ENCODE measurements at places on chromosomes 1 and 21.

DNA sequence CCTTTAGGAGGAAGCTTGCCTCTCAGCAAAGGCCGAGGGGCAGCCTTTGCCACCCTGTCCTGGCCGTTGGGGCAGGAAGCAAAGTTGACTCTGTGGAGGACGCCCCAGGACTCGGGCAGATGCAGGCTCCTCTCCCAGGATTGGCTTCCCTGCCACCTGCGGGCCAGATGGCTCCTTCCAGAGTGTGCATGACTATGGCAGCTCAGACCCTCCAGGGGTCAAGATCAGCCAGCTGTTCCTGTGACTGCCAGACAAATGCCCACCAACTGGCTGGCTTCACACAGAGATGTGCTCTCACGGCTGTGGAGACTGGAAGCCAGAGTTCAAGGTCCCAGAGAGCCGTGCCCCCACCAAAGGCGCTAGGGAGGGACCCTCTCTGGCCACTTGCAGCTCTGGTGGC is 87.0 kb upstream of the VAMP3 start:
- DNase-seq: no peak

GRCh38 chr1:163737261-163737660 is 415.5 kb downstream of the NUF2 start:
- DNase-seq: no peak

- no peak for DNase-seq
Measured at GRCh38 chr1:86365896-86366295, 30.2 kb downstream of the ODF2L start.

GRCh38 chr1:2602311-2602835 is 15.8 kb downstream of the PRXL2B start:
- DNase-seq: no peak

GRCh38 chr1:16026723-16027484 is 5.1 kb downstream of the CLCNKA start:
- peak; percentile 26 for DNase-seq

DNA sequence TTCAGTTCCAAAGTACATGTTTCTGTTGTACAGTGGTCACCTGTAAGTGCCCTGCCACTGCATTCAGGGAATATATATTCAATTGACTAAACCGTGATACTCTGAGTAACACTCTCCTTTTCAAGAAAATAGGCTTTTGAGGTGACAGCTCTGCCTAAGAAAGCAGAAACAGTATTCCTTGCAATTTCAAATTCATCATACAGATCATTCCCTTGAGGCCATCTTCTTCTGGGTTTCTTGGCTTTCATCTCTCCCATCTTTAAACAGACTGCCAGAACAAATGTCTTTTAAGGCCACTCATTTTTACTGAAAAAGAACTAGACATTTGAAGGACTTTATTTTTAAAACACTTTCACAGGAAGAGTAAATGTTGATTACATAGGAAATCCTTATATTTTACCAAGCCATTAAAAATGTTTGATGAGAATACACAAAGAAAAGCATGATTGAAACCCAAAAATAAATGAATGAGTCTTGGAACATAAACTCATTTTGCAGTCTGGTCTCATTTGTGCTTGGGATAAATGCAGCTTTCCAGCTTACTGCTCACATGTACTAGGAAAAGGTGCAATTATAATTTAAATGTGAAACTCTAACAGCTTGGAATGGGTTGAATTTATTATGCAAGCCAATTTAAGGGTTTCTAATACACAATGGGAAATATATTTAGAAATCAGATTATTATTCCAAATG is 34.7 kb downstream of the PLPPR5 start:
- DNase-seq: no peak

- DNase-seq: peak; percentile 82
Measured at GRCh38 chr21:38289705-38290485, 33.1 kb downstream of the KCNJ15 start.

- peak; percentile 31 for DNase-seq
Measured at GRCh38 chr1:6208723-6209660, 3.1 kb downstream of the RNF207 start.

DNA sequence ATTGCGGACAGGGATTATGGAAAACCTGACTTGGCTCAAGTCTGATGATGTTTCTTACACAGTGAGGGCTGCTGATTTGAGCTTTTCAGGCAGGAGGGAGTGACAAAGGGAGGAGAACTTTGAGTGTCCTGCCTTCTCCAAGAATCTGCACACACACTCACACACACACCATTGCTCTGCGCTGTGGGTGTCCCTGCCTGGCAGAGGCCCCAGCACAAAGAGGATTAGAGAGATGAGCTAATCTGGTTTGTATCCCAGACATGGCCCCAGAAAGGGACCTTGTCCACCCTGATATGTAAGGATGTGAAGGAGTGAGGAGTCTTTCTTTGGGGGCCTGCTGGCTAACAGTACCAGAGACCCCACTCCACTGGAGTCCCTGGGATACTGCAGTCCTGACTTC is 5.9 kb upstream of the WNT2B start:
- no peak for DNase-seq

DNA sequence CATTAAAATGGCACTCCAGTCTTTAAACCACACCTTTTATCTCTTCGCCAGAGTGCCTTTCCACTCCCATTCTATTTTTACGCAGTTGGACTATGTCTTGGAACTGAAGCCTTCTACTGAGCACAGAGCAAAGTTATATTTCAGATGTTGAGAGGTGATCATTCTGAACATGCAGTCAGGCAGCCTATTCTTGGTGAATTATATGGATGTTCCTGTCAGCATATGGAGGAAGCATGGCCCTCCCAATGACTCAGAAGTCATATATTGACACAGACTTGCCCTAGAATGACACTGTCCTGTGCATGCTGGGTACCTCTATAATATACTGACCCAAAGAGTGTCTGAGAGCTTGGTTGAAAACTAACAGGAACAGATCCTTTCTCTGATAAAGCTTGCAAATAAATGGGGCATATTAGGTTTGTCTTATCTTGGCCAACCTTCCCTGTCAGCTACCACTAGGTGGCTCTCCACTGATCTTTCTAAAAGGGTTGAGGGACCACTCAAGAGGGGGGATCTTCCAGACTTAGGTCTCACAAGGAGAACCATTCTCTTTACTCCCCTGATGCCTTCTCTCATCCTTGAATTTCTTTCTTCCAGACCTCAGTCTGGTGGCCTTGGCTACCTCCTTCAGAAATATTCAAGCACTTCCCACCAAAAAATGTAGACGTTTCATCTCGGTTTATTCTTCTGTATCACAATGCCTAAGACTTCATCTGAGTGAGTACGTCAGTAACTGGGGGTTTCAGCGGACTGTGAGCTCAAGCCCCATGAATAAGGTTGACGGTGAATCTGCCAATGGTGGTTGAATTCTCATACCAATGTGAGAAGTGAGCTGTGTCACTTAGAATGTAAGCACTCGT is 11.8 kb upstream of the ALG14 start:
- no peak for DNase-seq

- DNase-seq: no peak
Measured at GRCh38 chr1:236978740-236979139, 25.5 kb downstream of the MT1HL1 start.

- no peak for DNase-seq
Measured at GRCh38 chr1:198359024-198359653, 181.3 kb downstream of the ATP6V1G3 start.

GRCh38 chr1:21724098-21724497 is 54.9 kb upstream of the RAP1GAP start:
- no peak for DNase-seq

GRCh38 chr1:169689395-169689794 is 22.0 kb downstream of the SELL start:
- no peak for DNase-seq

- peak; percentile 66 for DNase-seq
Measured at GRCh38 chr1:205141236-205142101, 19.7 kb upstream of the RBBP5 start.

DNA sequence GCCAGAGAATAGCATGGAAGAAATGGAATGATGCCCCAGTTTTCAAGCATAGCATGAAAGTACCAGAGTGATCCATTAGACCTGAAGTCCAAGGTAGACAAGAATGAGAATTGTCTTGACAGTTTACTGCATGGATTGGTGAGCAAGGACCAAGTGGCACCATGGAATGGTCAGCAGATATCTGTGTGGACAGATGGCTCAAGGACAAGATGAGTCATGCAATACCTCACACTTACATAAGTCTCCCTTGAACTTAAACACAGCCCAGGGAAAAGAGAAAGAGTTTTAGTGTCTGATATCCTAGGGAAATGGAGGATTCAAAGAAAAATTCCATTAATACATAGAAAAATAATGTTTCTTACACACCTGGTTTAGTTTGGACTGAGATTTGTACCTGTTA is 195.2 kb downstream of the MRPL39 start:
- DNase-seq: no peak

GRCh38 chr1:153566414-153567371 is 1.0 kb upstream of the S100A2 start:
- DNase-seq: peak; percentile 91

GRCh38 chr1:192826791-192827546 is 18.1 kb downstream of the RGS2 start:
- no peak for DNase-seq

DNA sequence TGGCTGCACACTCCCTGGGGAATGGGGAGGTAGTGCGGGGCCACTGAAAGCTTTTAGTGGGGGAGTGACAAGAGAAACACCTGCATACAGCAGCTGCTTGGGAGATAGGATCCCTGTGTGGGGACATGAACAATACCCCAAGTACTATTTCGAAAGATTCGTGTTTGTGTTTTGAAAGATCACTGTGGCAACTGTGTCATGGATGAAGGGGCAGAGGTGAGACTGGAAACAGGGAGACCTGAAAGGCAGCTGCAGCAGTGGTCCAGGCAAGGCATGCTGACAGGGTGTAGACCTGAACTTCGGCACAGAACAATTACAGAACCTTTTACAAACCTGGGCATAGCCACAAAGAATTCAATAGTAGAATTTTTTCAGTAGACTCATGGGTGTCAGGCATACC is 32.9 kb downstream of the TENT5C start:
- DNase-seq: no peak

DNA sequence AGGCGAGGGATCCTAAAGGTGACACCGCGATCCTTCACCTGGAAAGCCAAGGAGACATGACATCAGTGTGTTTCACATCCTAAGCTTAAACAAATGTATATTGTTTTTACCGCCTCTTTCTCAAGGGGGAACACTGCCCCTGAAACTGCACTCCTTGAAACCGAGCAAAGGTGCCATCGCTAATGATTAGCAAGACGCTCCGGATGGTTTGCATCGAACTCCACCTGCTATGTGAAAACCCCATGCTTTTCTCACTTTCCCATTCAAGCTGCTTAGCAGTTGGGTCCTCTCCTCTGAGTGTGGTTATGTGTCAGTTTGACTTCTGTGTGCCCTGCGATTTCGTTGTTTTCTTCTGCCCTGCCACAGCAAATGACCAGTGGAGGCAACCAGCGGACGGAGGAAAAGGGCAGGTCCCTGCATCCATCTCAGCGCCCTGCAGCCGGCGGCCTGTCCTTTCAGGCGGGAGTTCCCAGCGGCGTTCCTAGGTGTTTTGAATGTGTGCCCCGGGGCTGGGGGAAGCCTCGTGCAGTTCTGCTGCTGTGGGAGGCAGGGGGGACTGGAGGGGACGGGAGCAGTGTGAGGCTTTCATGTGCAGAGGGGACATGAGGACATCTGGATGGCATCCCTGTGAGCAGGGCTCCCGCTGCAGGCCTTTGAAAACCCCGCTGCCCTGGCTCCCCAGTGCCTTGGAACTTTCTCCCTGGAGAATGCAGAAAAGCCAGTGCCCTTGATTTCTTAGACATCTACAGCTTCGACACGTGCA is 16.1 kb downstream of the ZBTB18 start:
- DNase-seq: no peak

DNA sequence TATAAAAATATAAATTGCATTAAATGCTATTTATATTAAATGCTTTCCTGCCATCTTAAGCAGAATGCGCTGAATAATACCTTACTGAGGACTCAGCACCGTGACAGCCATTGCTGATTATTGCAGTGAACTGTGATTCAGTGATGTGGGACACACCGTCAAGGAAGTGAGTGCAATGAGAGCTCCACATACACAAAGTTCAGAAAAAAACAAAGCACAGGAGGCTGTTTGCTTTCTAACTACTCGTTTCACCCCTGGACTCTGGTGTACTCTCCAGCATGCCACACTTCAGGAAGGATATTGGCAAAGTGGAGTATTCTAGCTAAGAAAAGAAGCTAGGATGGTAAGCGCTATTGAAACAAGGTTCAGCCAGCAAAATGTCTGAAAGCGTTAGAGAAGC is 57.4 kb upstream of the CXADR start:
- DNase-seq: no peak

DNA sequence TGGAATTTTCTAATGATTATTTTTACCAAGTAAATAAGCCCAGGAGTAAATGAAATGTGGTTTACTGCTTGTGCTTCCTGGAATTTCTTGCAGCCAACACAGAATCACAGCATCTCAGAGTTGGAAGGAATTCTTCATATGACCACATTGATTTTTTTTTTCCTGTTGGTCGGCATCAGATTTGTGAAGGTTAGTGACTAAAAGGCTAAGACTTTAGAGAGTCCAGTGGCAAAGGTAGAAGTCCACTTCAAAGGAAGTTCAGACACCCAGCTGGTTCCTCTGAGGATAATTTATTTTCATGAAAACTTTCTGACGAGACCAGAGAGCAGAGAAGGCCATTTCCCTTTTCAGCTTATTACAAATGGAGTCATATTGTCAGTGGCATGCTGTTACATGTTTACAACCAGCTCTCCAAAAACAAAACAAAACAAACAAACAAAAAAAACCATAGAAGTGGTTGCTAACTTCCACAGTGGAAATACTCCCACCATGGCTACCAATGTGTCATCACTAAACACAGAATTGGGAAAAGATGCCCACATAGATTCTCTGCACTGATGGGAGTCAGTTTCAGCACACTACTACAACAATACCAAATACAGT is 77.2 kb upstream of the CDC42BPA start:
- no peak for DNase-seq

- no peak for DNase-seq
Measured at GRCh38 chr1:68112835-68113243, 62.4 kb upstream of the DIRAS3 start.

DNA sequence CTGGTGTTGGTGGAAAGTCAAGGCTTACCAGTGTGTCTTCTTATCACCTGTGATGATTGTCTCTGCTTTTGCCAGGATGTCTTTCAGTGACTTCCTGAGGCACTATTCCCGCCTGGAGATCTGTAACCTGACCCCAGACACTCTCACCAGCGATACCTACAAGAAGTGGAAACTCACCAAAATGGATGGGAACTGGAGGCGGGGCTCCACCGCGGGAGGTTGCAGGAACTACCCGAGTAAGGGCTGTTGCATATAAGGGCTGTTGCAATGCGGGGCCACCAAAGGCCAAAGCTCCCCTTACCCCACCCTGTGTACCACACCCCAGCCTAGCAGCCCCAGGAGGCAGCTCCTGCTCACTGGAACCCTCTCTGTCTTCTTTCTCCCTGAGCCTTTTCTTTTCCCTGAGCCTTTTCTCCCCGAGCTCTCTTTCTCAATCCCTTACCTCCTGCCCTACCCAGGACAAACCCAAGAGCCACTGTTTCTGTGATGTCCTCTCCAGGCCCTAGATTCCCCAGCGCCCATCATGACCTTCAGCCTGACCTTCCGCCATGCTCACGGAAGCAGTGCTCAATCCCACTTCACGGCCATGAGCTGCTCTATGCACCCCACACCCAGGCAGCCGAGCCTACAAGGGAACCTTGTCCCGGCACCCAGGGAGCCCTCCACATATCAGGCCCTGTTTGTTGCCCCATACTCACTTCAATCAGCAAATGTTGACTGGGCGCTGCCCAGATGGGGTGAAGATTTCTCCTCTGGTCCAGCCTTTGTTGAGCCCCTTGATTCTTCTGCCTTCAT is 40.6 kb downstream of the CAPN2 start:
- no peak for DNase-seq

Measured in CD4-positive, alpha-beta T cell treated with Interleukin-15 for 1 hour (primary cell).